Stimulated activated CD4-positive, alpha-beta T cell treated with anti-CD3 and anti-CD28 coated beads, Interleukin-15, amount 100 ng/mL, for 1 hour (primary cell): ENCODE measurements at places on chromosomes 5 and 9.

GRCh38 chr9:79221084-79221483, 350.7 kb upstream of the TLE4 start:
- DNase-seq: no peak

DNA sequence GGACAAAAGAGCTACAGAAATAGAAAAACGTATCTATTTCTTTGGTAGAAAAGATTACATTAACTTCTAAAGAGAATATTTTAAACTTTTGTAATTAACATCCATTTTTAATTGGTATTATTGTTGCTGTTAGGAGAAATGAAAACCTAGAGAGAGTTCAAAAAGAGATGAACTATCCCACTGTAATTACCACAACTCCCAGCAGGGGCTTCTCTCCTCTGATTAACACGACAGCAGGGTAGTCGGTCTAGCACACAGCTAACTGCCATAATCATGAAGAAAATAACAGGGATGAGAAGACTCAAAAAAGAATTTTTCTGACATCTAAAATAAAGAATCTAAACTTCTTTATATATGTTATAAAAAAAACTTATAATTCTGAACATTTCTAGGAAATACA, 86.2 kb upstream of the CDH9 start:
- DNase-seq: no peak

DNA sequence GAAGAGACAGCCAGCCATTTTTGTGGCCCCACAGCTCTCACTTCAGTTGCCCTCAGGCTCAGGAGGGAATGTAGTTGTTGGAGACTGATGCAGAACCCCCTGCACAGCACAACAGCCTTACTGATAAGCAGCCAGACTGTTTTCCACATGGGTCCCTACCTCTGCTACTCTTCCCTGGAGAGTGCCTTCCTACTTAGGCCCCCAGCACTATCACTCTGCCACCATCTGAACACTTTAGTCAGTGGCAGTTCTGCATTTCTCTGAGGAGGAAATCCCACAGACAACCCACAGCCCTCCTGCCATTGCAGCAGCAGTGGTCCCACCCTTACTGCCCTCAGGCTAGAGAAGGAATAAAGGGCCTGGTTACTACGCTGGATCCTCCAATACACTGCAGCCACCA, 61.8 kb upstream of the PTPRD start:
- no peak for DNase-seq

DNA sequence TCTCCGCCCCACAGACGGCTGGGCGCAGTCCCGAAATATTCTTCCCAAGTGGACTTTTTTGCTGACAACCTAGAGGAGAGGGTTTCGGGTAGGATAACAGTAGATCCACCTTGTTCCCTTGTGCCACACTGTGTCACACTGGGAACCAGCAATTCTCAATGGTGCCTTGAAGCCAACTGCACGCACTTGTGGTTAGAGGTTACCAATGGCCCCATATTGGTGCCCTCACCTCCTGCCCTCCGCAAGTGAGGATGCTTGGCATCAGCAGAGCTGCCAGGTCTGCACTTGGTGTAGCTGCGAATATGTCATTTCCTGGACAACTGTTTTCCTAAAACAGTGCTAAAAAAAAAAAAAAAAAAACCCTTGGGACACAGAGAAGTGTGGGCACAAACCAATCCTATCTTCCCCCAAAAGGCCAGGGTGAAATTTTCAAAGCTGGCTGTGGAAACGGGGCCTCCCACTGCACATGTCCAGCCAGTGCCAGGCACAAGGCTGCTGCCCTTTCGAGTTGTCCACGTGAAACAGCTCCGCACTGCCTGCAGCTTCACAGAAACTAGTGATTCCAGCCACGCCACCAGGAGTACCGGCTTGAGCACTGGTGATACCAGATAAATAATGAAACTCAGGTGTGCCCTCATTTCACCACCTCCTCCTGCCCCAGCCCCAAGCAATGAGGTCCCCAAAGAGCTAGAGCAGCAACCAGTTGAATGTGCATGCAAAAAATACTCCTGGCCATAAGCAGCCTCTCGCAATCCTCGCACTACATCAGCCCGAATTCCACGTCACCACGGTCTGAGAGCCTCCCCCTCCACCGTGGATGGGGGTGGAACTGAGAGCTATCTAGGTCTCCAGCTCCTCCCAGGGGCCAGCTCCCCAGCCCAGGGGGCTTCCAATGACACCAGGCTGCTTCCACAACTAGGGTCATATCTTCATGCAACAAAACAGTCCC, 51.2 kb downstream of the USP20 start:
- DNase-seq: no peak

DNA sequence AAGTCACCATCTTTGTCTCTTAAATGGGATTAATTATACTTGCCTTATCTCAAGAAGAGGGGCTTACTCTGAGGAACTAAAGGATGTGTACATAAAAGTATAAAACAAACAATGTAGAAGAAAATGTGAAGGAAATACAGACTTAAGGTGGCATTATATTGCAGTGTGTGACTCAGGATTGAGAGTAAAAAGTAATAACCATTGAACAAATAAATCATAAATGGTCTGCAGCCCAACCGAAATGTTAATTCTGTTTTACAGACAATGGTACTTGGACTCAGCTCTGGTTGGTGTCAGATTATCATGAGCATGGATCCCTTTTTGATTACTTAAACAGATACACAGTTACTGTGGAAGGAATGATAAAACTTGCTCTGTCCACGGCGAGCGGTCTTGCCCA, 37.4 kb downstream of the TGFBR1 start:
- DNase-seq: no peak

GRCh38 chr5:124801551-124801950, 55.1 kb upstream of the ZNF608 start:
- DNase-seq: no peak

DNA sequence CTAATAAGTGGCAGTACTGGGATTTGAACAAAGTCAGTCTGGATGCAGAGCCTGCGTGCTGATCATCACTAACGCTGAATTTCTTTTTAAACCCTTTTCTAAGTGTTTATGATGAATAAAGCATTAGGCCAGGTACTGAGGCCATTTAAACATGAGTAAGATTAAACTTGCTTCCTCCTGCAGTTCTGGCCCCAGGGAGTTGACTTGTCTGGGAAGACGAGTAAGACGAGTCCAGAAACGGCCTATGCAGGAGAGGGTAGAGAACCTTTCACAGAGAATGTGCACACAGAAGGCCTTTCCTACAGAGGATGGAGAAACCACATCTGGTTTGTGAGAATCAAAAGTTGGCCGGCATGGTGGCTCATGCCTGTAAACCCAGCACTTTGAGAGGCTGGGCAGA, 42.9 kb downstream of the SPRY4 start:
- DNase-seq: no peak

- no peak for DNase-seq
Observed at GRCh38 chr5:170693701-170694100, 89.8 kb upstream of the GABRP start.

GRCh38 chr5:176133877-176134276, 104.3 kb upstream of the SIMC1 start:
- no peak for DNase-seq

GRCh38 chr5:167754501-167755021, 536.9 kb upstream of the WWC1 start:
- no peak for DNase-seq

DNA sequence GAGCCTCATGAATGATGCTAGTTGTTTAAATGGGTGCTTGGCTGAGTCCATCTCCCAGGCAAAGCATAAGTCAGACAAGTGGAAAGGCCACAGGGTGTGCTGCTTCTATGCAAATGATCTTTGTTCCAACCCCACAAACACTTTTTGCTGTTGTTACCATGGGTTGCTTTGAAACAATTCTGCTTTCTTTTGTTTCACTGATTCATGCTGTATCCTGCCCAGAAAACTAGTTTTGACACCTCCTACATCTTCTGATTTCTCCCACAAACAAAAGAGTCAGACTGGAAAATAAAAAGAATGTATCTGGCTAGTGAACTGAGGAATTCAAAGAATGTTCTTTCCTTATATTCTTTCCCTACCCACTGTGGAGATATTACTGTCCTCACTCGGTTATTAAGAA, 298.6 kb downstream of the DIRAS2 start:
- no peak for DNase-seq

GRCh38 chr9:87898151-87898550, 15.5 kb downstream of the SPATA31E1 start:
- DNase-seq: no peak

DNA sequence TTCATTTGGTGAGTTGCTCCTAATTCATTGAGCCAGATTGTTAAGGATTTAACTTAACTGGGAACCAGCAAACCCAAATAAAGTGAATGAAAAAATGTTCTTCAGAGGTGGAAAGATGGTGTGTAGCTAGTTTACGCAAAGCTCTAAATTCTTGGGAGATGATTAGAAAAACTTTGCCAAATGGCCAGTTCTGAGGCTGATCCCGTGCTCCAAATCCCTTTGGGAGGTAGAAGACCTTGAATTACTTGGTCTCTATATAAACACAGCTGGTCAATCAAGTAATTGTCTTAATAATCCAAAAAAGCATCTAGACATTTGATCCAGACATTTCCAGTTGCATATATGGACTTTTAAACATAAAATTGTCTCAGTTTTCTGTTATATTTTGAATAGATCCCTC, 11.4 kb downstream of the ACTL7B start:
- DNase-seq: no peak

DNA sequence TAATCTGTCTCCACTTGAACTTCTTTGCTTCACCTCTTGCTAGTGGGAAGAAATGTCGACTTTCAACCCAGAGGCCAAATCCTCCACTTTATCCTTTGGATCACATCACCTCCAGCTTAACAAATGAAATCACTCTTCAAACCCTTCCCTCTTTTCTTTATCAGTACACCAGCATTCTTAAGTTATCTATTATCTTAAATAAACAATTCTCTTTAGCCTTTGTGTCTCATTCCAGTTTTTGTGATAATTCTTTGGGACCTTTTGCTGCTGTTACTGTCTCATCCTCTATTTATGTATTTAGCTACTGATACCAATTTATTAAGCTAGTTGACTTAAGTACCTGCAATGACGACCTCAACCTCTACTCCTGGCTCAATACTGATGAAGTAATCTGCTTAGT, 28.1 kb upstream of the FBN2 start:
- no peak for DNase-seq
